ENCODE measurements at places on chromosomes 1 and 21.

DNA sequence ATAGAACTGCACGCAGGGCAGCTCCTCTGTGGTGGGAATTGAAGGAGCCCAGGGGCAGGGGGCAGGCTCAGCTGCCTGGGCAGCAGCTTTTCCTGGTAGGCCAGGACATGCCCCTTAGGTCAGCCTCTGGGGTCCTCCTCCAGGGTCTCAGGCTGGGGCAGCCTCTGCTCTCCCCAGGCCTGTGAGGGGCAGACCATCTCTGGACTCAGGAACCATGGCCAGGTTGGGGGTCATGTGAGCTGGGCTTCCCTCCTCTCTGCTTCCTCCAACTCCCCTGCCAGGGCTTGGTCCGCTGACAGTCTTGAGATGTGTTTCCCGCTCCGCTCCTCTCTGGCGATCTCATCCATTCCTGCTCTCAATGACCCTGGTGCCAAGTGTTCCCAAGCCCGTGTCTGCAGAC is 5.7 kb downstream of the C1orf210 start:
- no peak for DNase-seq

DNA sequence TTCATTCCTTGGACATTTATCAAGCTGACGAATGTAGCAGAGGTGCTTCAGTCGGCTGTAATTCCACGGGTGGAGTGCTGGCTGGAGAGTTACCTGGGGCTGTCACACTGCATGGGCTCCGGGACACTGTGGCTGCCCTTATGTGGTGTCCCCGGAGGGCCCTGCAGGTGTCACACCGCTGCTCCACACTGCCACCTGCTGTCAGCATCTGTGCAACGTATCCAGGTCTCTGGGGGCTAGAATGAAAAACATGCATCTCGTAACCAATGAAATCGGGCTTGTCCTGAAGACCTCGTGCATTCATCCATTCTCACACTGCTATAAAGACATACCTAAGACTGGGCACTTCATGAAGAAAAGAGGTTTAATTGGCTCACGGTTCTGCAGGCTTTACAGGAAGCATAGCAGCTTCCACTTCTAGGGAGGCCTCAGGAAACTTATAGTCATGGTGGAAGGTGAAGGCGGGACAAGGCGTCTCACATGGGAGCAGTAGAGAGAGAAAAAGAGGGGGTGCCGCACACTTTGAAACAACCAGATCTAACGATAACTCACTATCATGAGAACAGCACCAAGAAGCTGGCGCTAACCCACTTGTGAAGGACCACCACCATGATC is 46.7 kb upstream of the PCBP3 start:
- peak; percentile 76 for DNase-seq

GRCh38 chr1:61259379-61260148 is 177.2 kb downstream of the NFIA start:
- no peak for DNase-seq

- no peak for DNase-seq
Measured at GRCh38 chr1:199287206-199287605, 648.4 kb downstream of the PTPRC start.

DNA sequence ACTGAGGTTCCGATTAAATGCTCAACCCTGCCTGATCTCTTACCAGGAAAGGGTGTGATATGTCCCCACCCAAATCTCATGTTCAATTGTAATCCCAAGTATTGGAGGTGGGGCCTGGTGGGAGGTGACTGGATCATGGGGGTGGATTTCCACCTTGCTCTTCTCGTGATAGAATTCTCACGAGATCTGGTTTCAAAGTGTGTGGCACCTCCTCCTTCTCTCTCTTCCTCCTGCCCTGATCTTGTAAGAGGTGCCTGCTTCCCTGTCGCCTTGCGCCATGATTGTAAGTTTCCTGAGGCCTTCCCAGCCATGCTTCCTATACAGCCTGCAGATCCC is 34.9 kb downstream of the RSPH1 start:
- DNase-seq = no peak

DNA sequence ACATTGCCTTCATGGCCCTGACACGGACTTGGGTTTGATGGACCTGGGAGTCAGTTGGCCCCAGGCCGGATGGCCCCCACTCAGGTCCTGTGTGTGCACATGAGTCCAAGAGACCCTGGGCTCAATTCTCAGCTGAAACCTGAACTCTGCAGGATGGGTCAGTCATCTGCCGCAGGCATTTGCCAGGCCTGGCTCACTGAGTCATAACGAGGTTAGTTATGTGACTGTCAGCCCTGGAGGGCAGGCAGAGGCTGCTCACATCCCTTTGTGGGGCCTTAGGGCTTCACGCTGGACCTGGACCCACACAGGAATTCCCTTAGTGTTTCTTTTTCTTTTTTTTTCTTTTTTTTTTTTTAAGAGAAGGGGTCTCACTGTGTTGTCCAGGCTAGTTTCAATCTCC is 46.5 kb downstream of the PSMG1 start:
- DNase-seq = no peak

DNA sequence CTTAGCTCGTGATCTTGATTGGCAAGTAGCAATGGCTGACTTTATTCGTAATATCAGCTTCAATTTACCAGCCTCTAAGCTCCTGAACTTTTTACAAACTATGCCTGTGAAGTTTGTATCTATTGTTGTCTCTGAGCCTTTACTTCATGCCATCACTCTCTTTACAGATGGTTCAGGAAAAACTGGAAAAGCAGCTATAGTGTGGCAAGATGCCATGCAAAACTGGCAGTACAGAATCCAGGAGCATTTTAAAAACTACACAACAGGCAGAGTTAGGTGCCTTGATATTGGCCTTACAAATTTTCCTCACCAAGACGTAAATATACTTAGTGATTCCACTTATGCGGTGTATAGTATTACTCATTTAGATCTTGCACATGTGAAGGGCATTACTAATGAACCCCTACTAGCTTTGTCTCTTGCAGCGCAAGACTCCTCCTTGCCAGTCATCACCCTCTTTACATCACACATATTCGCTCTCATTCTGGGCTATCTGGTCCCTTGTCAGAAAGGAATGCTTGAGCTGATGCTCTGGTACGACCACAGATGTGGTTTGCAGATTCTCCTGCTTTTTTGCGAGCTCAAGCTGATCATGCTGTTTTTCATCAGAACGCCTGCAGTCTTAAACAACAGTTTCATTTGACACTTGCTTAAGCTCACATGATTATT is 36.3 kb downstream of the CLCA1 start:
- no peak for DNase-seq

GRCh38 chr1:160078512-160079195 is 2.7 kb upstream of the KCNJ9 start:
- peak; percentile 50 for DNase-seq

- no peak for DNase-seq
Measured at GRCh38 chr21:35511696-35512162, 462.6 kb upstream of the RUNX1 start.

GRCh38 chr21:34609244-34609932 is 5.5 kb downstream of the RCAN1 start:
- no peak for DNase-seq

DNA sequence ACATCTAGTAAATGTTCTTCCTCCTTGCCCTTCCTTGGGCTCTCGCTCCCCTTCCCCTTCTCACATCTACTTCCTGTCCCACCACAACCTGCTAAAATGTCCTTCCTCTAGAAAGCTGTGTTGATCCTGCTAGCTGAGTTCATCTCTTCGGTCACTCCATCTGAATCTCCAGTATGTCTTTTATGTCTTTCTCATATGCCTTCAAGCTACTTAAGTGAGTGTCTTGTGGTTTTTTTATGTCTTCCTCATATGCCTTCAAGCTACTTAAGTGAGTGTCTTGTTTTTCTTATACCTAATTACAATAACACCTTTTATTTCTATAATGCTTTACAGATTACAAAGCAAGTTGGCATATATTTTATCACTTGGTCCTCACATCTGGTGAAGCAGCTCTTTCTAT is 33.9 kb downstream of the CSF1 start:
- no peak for DNase-seq

GRCh38 chr1:69328186-69328585 is 239.5 kb upstream of the LRRC7 start:
- DNase-seq = no peak

DNA sequence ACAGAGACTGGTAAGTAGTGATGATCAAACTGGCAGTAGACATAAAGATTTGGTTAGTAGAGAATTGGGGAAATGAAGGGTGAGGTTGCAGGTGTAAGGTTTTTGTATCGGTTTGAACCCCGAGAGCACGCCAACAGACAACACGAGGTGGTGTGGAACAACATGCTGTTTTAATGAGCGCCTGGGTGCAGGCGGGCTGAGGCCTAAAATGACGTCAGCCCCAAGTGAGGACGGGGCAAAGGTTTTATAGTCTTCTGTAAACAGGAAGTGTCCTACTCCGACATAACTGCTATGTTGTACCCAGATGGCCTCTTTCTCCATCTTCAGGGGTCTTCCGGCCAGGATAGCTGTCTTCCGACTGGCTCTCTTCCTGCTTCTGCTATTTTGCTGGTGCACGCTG is 178.8 kb downstream of the HHIPL2 start:
- no peak for DNase-seq

DNA sequence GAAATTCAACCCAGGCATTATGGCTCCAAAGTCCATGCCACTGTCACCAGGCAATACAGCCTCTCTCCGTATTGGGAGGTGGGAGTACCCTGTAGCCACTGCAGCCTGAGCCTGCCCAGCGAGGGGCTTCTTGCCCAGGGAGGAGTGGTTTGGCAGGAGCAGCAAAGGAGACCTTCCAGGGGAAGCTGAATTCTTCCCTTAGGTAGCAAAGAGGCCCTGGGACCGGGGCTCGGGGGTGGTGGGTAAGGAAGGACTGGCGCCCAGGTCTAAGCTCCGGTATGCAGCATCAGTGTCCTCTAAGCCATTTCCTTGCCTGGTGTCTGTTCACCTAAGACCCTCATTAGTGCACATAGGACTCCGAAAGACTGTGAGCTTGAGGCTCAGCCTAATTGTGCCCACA is 17.0 kb downstream of the TNNT2 start:
- DNase-seq = no peak

- no peak for DNase-seq
Measured at GRCh38 chr1:216632980-216633379, 90.2 kb downstream of the ESRRG start.

GRCh38 chr1:218459450-218459849 is 114.3 kb downstream of the TGFB2 start:
- no peak for DNase-seq
